ENCODE measurements at places on chromosomes 7 and 10. TPM values are rescaled to one million over a fixed set of nuclear protein-coding genes. Genes with fewer than 3 reads are reported as not detected.

DNA sequence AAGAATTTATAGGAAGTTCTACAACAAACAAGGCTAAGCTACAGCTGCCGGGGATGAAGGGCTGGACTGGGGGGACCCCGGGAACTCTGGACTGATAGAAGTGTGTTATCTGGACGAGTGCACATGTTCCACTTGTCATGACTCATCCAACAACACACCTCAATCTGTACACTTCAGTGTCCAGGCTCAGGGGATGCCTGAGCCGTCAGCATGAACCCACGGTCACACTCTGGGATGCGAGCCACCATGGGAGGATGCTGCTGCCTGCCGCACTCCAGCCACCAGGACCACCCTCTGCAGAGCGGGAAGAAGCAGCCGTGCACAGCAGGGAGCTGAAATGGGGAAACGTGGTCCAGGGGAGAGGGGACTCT is 67.5 kb downstream of the MAD1L1 start:
- DNase-seq = no peak

The FGFBP3 gene
- total RNA-seq = 0.40 TPM

DNA sequence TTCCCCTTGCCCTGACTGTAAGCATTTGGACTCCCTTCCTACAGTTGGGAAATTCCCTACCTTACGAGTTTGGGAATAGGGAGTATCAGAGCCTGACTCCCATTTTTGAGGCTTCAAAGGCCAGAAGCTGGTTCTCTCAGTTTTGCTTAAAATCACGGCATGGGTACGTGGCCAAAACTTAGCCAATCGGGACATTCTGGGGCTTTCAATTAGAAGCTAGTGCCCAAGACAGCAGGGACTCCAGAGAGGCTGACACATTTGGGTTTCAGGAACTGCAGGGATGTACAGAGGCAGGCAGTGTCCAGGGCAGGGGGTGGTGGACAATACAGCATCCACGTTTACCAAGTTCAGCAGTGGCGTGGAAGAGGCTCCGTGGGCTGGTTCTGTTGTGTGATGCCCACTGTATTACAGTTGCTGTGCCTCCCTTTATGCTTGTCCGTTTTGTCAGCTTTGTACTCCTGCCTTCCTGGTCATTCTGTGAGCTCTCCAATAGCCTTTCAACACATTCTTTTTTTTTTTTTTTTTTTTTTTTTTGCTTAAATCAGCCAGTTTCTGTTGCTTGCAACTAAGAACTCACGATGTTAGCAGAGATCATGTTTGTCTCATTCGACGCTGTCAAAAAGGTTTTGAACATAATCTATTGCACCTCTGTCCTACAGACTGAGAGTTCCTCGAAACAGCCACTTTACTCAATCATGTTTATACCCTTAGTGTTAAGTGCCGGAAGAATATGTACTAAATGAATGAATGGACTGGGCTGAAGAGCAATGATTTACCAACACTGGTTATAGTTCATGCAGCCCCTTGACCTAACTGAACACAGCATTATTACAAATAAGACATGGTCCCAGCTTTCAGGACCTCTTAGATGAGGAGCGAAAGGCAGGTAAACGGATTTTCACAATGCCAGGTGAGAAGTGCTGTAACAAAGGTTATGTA is 1.1 kb downstream of the GGCT start:
- DNase-seq = peak; percentile 23

GRCh38 chr10:14598809-14599764 is 175.6 kb downstream of the FAM107B start:
- no peak for DNase-seq

- no peak for DNase-seq
Observed at GRCh38 chr7:86889501-86889900, 170.0 kb downstream of the ELAPOR2 start.

- DNase-seq = no peak
Observed at GRCh38 chr7:49527182-49527581, 246.3 kb upstream of the VWC2 start.

The SEMA3D gene
- total RNA-seq = 18.8 TPM

DNA sequence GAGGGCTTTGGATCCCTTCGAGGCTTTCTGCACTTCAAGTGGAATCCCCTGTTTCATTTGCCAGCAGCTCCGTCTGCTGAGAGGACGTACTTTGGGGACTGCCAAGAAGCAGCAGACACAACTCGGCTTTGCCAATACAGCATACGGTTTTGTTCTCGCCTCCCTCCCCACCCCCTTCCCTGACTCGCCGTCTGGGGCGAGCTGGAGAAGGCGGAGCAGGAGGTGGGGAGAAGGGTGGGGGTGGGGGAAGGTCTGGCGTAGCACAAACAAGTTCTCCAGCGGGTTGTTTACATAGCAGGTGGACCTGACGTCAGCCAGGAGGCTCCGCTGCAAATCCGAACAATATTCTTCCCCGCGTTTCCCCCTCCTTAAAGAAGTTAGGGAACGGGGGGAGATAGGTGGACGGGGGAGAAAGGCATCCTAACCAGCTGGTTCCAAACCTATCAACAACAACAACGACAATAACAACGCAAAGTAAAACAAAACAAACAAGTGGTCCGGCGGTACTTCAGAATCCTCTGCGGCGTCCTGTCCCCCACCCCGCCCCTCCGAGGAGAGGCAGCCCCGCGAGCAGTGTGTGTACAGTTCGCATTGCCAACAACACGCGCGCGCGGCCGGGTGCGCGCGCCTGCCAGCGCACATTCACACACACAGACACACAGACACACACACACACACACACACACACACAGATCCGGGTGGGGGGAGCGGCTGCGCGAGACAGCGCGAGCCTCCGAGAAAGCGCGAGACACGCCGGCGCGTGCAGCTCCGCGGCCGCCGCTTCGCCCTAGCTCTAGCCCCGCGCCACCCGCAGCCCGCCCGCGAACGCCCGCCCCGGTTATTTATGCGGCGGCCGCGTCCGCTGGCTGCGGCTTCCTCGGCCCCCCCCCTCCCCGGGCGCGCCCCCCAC is 167.0 kb upstream of the PPP1R3A start:
- DNase-seq = peak; percentile 33

The DLX6 gene
- not detected for total RNA-seq

The CAMK2B gene
- 0.22 TPM for total RNA-seq

DNA sequence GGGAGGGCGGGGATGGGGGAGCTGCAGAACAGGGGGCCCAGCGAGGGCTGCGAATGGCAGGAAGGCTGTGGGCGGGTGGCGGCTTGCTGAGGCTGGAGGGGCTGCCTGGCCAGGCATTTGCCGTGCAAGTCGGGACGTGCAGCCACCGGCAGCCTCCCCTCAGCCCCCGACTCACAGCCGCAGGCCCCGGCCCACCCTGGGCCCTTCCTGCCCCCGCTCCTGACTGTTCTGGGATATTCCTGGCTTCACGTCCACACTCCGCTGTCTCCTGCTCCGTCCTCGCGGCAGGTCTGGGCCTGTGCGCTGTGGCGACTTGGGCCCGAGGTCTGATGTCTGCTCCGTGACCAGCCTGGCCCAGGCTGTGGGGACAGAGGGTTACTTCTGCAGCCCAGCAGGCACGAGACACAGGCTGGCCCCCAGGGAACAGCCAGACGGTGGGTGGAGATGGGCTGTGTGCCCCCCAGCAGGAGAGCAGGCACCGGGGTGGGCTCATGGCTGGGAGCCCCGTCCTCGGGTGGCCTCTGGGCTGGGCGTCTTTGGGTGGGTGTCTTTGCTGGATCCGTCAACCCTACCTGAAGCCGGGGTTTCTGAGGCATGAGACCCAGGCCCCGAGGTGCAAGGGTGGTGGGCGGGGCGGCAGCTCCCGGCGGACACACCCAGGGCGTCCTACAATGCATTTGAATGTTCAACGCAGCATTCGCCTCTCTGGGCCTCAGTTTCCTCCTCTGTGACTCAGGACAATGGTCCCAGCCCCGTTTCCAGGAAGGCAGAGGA is 86.5 kb downstream of the FOXL3 start:
- DNase-seq = no peak

- no peak for DNase-seq
Observed at GRCh38 chr10:29914986-29915785, 144.2 kb downstream of the JCAD start.

Data from lung microvascular endothelial cell (primary cell).